ENCODE measurements at places on chromosomes 1 and 21.

GRCh38 chr1:157734321-157734720 lies 33.8 kb upstream of the FCRL3 start:
- DNase-seq, result no peak

- no peak for DNase-seq
Observed at GRCh38 chr1:101081496-101082488, 56.2 kb upstream of the DPH5 start.

DNA sequence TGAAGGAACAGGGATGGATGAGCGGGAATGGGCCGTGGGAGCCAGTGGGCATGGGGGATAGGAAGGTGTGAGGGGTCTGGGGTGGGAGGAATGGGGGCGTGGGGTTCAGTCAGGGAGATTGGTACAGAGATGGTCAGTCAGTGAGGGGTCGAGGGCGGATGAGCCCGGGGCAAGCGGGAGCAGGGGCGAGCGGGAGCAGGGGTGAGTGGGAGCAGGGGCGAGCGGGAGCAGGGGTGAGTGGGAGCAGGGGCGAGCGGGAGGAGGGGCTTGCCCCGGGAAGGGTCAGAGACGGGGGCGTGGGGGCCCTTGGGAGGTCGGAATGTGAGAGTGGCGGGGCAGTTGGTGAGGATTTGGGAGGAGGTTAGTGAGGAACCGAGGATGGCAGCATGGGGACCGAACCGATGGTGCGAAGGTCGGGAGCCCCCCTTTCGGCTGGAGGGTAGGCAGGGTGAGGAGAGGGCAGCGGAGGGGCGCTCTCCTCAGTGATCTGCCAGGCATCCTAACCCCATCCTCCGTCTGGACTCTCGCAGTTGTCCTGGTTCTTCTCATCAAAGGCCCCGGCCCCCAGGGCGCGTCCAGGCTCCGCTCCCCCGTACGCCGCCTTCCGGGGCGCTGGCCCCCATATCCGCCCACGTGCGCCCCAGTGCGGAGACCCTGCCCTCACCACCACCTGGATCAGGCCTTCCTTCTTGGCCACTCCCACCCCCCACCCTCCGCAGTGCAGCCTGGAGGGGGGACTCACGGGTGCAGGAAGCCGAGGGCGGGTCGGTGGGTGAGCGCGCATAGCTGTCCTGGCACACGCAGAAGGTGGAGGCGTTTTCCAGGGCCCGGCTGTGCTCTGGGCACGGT lies 11.2 kb downstream of the EPHA10 start:
- DNase-seq, result no peak

DNA sequence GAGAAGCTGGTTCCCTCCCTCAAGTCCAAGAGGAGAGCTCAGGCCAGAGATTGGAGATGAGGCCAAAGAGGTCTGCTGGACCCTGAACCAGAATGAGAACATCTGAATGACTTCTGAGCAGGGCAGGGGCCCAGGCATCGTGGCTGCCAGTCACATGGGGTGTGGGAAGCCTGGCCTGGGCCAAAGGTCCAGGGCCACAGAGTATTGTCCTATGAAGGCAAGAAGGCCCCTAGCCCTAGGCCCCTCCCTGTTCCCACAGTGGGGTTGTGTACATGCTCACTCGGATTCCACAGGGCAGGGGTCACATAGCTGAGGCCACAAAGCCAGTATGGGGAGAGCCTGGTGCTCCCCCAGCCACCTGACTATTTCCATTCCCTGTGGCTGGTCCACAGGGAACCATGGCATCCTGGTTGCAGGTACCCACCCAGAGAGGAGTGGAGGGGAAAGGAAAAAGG lies 18.5 kb upstream of the SLC1A7 start:
- no peak for DNase-seq

GRCh38 chr1:34825455-34826091 lies 32.8 kb downstream of the GJA4 start:
- no peak for DNase-seq

- peak; percentile 29 for DNase-seq
Observed at GRCh38 chr1:24151175-24151533, 8.2 kb upstream of the IL22RA1 start.

DNA sequence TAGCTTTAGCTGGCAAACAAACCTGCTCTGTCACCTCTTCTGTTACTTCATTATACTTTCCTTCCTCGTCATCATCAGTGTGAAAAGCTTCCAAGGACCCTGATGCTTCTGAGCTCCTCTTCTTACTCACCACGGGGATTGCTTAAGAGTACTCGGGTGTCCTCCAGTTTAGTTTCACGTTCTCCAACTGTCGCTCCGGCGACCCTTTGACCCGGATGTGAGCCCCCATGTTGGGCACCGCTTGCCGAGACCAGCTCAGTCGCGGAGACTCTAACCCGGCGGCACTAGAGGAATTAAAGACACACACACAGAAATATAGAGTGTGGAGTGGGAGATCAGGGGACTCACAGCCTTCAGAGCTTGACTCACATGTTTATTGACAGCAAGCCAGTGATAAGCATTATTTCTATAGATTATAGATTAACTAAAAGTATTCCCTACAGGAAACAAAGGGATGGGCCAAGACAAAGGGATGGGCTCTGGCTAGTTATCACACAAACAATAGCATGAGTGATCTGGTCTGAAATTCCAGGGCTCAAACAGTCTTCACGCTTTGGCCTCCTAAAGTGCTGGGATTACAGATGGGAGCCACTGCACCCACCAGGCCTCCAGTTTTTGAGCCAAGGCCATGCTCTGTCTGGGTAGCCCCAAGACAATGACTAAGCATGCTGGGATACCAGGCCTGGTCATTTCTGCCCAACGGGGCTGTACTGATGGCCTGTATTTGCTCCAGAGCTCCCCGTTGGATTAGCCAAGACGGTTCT lies 30.1 kb upstream of the ENO1 start:
- no peak for DNase-seq

- no peak for DNase-seq
Observed at GRCh38 chr1:98523256-98523655, 138.3 kb upstream of the SNX7 start.

DNA sequence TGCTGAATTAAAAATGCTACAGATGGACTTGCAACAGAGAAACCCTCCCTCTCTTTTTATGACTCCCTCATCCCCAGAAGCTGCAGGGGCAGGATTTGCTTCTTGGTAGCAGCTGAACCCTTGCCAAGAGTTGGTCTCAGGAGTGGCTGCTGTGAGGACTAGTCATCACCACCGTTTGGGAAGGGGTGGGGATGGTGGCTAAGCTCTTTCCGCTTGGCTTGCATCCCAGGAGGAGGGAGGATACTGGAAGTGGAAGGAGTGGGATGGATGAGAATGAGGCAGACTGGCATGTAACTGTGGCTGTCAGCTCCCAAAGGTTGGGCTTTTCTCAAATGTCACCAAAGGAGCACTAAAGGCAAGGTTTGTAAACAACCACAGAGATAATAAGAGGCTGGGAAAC lies 50.8 kb upstream of the COL24A1 start:
- DNase-seq, result peak; percentile 66

DNA sequence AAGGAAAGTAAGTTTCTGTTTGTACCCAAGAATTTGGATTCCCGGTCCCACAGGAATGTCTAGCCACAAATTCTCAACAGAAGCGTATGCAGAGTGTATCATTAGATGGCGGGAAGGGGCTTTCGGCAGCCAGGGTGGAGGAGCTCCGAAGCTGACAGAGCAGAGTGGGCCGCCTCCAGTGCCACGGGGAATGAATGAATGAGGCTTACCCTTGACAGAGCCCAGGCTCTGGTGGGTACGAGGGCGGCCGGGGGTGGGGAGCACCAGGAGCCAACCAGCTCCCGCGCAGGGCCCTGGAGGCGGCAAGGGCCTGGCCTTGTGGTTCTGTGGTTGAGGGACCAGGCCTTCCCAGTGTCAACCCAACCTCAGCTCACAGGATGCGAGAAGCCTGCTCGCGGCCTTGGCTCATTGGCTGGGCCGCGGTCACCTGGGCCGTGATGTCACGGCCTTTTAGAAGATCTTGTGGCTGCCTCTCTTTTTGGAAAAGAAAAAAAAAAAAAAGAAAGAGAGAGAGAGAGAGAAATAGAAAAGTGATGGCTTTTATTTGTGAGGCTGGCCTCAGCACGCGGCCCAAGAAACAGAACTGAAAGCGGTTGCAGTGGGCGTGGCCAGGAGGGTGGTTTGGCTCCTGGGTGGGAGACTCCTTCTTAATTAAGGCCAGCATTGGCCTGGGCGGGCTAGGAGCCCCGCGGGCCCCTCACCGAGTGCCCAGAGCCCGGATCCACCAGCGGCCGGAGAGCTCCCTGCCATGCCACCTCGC lies 34.9 kb upstream of the RUNX3 start:
- no peak for DNase-seq

- no peak for DNase-seq
Observed at GRCh38 chr21:44982558-44983250, 42.9 kb downstream of the SLX9 start.

DNA sequence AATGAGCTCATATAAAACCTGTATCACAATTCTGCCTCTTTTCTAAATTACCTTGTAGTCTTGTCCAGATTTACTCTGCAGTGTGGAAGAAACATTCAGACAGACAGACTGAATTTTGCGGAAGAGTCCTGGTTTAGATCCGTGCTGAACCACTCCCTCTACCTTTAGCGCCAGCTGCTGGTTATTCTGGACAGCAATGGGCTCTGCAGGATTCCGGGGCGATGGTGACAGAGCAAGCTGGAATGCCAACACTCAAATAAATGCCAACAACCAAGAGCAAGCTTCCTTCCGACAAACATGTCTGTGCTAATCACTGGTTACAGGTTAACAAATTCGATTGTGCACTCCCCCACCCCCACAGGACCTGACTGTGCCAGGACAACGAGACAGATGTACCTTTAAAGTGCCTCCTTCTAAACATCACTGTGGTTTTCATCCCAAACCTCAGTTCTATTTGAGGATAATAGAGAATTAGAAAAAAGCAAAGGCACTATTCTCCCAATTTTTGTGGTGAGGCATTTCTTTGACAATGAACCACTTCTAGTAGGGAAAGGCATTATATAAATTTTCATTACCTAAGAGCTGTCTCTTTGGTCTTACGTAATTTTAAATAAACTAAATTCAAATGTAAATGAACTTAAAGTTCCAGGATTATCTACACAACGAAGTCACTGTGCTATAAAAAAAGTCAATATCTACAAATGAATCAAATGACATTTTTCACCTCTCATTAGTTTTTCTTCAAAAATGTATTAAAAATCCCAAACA lies 90.4 kb downstream of the INTS7 start:
- no peak for DNase-seq

DNA sequence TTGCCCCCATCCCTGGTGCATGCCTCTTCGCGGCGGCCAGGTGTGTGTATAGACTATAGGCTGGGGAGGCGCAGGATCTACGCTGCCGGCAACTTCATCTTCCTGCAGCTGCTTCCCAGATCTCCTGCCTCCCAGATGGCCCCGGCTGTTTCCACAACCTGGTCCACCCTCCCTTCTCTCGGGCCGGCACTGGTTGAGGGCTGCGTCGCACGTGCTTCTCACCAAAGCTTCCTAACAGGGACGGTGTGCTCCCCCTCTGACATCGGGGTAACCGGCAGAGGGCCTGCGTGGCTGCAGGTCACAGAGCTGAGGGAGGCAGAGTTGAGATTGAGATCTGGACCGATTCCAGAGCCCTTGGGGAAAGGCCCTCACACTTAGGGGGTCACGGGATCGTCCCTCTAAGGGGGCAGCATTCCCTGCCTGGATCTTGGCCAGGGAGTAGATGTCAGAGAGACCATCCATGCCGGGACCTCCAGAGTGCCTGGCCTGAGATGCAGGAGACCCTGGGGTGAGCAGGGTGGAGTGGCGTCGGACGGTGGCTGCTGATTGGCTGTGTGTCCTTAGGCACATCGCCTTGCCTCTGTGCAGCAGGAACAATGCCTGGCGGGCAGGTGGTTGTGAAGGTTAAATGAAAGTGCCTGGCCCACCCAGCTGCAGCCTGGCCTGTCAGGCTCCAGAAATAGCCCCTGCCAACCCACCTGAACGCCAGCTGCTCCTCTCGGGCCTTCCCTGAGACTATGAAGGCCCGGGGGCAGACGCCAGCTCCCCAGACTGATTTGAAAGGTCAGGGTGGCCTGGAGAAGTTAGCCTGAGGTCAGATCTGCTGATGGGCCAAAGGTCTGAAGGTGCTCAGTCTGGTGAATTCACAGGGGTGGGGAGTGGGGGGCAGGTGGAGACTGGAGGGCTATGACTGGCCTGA lies 6.1 kb upstream of the MASP2 start:
- DNase-seq, result peak; percentile 78

DNA sequence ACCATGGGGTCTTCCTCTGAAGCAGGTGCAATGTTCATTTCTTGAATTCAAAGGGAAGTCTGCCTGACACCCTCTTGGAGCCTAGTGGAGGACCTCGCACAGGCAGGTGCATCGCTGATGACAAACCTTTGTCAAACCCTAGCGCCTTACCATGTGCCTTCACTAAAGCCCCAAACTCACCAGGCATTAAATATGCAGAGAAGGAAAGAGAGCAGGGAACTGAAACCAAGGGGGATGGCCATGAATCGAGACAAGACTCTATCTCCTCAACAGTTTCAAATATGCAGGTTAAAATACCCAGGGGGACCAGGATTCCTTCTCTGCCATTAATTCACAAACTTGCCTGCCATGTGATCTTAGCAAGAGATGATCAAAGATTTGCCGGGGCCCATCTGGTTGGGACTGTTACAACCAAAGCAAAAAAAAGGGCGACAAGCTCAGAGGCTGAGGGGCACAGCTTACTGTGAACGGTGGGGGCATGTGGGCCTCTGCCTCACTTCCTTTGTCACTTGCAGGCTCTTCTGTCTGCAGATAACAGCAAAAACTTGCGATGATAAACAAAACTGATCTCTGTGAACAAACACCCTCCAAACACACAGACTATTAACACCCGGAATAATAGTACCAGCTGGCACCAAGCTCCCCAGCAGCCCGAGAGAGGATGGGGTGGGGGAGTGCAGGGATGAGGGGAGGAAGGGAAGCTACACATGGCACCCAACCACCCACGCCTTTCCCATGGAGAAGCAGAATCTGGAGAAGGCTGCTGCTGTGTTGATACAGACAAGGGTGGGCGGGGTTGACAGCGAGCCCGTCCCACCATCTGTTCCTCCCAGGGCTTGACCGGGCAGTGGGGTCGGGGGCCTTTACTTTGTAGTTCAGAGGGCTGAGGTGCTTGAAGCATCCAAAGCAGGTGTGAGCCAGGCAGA lies 33.9 kb downstream of the TMEM63A start:
- DNase-seq, result peak; percentile 60

DNA sequence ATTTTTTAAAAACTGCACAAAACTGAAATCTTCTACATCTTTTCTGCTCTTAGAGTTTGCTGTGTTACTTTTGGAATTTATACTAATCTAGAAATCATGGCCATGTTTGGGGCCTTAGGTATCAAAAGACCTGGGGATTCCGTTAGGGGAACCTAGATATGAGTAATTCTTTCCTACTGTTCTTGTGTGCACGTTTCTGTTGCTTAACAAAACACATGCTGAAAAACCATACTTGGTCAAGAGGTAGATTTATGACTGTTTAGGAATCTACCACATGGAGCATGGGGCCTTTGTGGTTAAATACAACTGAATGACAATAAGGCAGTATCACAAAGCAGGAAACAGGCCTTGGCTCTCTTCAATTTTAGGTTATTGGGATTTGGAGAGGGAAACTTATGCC lies 291.9 kb upstream of the USP25 start:
- no peak for DNase-seq

GRCh38 chr1:176656257-176656995 lies 193.5 kb downstream of the PAPPA2 start:
- DNase-seq, result no peak
